Activated CD8-positive, alpha-beta memory T cell treated with anti-CD3 and anti-CD28 coated beads, Interleukin-2, amount 10 ng/mL, durations not matched to agents 7 days and 5 days (primary cell): ENCODE measurements at places on chromosomes 13 and 19. TPM values are rescaled to one million over a fixed set of nuclear protein-coding genes. Genes with fewer than 3 reads are reported as not detected.

GRCh38 chr19:38736036-38736412, 8.2 kb downstream of the CAPN12 start:
- DNase-seq = peak; percentile 77

DNA sequence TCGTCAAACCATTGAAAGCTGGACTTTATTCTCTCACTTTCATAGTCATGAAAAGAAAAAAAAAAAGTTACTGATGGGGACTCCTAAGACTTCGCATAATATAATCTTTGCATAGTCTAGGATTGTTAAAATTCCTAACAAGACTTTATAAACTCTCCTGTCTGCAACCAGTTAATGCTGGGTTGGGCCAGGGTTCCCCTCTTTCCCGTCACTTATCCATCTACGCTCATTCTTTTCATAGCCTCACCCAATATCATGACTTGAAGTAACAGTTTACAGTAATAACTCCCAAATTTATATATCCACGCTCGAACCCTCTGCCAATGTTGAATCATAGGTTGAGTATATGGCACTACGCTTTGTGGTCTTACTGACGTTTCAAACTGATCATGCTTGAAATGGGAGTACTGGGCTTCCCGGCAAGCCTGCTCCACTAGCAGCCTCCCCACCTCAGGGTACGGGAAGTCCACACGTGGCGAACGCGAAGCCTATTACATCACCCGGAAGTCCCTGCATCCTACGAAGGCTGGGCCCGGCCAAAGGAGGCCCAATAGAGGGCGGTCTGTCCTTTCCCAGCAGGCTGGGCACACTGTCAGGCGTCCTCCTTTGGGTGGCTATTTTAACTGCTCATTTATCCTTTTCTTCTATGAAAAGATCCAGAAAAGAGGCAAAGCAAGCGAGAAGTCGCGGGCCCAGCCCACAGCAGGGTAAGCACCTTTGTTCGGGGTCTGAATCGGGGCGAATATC, 694 bp upstream of the ZNF460 start:
- DNase-seq = peak; percentile 91

DNA sequence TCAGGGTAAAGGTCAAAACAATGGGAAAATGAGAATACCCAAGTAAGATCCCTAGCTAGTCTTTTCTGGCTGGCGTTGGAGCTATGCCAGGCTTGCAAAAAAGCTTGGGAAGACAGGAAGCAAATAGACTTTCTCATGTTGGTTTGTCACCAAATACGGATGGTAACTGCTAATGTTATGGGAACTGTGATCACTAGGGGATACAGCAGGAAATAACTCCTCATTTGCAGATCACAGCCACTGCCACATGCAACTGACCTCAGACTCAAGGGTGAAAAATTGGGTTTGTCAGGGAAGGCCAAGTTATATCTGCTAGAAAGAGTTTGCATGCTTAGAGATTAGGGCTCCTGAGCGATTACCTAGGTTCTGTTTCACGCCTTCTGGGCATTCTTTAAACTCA, 162.9 kb downstream of the NHLRC3 start:
- no peak for DNase-seq

Gene SLC6A16
- total RNA-seq = 2.5 TPM

Gene FARP1
- 0.44 TPM for total RNA-seq
